Activated CD8-positive, alpha-beta memory T cell treated with anti-CD3 and anti-CD28 coated beads for 36 hours (primary cell): ENCODE measurements at places on chromosomes 3 and 15. TPM values are rescaled to one million over a fixed set of nuclear protein-coding genes. Genes with fewer than 3 reads are reported as not detected.

The UNC13C gene
- not detected for total RNA-seq

The LRRC28 gene
- 17.0 TPM for total RNA-seq

The ANKRD34C gene
- total RNA-seq: not detected

The PLA2G4D gene
- not detected for total RNA-seq

The KCNAB1 gene
- total RNA-seq: not detected
